ENCODE measurements at places on chromosomes 6 and 20. TPM values are rescaled to one million over a fixed set of nuclear protein-coding genes. Genes with fewer than 3 reads are reported as not detected.

DNA sequence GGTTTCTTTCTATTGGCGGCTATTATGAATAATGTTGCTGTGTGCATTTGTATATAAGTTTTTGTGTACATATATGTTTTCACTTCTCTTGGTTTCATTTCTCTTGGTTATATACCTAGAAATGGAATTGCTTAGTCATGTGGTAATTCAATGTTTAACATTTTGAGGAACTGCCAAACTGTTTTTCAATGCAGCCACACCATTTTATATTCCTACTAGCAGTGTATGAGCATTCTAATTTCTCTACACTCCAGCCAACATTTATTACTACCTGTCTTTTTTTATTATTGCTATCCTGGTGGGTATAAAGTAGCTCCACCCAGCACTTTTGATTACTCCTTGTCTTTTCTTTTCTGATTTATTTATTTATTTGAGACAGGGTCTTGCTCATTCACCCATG, 54.8 kb downstream of the PHACTR2 start:
- no peak for DNase-seq

Gene TDRD6
- total RNA-seq: not detected

DNA sequence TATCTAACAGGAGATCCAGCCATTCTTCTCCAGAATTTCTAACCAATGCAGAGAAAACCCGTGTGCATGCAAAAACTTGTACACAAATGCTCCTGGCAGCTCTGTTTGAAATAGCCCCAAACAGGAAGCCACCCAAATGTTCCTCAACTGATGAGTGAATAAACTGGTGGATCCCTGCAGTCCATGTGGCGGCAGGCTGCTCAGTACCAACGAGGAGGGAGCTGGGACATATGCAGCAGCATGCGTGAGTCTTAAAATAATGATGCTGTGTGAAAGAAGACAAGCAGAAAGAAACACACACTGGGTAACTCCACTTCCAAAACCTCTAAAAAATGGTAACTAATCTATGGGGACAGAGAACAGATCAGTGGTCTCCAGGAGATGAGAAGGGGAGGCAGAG, 542.1 kb upstream of the AGPAT4 start:
- no peak for DNase-seq

- no peak for DNase-seq
These were observed 29.1 kb downstream of the PLCG1 start for GRCh38 chr20:41166201-41167117.

DNA sequence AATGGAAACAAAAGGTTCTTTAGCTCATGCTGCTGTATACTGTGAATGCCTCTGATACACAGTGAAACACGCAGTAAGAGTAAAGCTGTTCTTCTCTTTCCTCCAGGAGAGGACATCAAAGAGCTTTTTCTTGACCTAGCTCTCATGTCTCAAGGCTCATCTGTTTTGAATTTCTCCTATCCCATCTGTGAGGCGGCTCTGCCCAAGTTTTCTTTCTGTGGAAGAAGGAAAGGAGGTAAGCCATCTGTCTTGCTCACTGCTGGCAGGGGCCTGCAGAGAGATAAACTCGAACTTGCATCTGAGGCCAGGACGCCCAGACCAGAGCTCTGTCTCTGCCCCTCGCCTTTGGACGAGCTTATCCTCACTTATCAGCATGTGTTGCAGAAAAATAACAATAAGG, 37.7 kb downstream of the LY86 start:
- DNase-seq: no peak

Gene RHAG
- total RNA-seq: not detected

- no peak for DNase-seq
These were observed 75.1 kb downstream of the ZMYND8 start for GRCh38 chr20:47281376-47281775.

DNA sequence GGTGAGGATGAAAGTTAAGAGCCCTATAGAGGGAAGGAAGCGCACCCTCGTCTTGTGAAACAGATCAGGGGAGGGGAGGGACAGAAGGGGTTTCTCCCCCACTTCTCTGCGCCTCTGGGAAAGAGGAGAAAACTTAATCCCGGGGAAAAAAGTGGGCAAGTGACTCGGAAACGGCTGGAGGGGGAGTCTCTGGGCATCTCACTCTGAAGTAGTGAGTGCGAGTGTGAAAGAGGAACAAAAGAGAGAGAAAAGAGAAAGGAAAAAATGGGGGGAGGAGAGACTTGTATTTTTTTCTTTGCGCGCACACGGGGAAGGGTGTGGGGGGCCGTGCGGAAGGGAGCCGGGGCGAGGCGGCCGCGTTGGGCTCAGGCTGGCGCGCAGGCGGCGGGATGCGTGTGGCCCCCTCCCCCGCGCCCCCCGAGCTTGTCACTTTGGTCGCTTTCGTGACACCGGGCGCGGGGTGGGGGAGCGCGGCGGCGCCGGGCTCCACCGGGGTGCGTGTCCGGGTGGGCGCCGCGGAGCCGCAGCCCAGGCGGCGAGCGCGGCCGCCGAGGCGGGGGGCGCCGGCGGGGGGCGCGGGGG, 454 bp downstream of the L3MBTL3 start:
- DNase-seq: peak; percentile 18

Gene PKHD1
- 0.17 TPM for total RNA-seq

- DNase-seq: no peak
These were observed 295.6 kb upstream of the PLN start for GRCh38 chr6:118252474-118252873.

Gene TGM3
- not detected for total RNA-seq

- no peak for DNase-seq
These were observed 34.4 kb downstream of the SLC52A3 start for GRCh38 chr20:733861-734260.

DNA sequence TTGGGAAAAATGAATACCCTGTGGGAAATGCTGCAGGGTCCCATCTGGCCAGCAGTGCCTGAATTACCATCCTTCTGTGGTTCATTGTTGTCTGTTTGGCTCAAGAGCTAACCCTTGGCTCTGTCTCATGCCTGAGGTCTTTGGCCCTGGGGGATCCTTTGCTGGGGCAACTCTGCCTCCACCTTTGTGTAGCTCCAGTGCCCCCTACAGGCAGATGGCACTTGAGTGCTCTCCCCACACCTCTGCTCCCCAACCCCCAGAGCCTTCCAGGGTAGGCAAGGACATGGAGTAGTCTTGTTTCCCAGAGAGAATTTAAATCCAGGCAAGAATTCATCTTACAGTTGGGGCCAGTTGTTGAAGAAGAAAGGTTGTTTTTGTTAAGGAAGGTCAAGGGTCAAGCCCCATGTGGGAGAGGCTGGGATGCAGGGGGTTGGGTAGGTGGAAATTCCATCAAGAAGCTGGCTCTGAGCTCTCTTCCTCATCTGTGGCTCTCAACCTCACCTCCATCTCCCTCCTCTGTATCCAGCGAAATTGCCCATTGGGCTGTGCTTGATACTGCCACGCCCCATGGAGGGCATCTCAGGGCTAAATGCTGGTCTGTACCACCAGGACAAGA, 44.2 kb downstream of the ZNF831 start:
- DNase-seq: no peak

DNA sequence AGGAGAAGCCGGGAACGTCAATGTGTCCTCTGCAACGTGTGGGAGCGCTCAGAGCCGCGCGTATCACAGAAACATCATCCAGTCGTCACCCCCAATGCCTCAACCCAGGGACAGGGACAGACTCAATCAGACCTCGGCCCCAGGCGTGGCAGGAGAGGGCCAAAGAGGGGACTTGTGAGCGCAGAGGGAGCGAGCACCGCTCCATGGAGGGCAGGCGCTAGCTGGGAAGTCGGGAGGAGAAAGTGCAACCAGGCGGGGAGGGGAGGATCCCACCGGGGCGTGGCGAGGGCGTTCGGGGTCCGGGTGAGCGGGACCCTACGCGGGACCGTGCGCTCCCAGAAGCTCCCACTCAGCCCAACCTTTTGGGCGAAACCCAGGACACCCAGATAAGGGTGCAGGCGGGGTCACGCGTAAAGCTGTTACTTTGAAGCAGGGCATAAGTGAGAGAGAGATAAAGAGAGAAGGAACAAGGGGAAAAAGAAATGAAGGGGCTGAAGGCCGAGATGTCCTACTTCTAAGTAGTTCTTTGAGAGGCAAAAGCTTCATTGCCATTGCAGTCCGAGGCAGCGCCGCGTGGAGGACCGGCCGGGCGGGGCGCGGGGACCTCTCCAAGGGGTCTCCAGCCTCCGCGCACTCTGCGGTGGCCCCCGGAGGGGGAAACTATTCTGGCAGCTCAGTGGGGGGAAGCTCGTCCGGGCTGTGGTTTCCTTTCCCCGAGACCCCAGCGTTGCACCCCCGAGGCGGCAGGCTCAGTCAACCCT, 862 bp upstream of the SOBP start:
- DNase-seq: no peak

DNA sequence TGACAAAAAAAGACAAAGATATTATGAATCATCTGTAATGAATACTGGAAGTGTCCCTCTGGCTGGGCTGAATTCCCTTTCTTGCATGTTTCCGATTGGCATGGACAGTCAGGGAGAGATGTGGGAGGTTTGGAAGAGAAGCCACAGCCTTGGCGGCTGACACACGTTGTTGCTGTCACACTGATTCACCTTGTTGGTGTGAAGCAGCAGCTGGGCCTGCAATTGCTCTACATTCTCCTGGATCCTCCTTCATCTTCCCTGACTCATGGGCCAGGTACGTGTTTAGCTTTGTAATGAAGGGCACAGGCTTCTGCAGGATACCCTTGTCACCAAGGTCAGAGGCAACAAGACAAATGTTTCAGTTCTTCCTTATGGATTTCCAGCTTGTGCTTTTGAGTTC, 13.4 kb upstream of the SMIM8 start:
- DNase-seq: no peak

GRCh38 chr6:75422024-75422639, 71.5 kb downstream of the FILIP1 start:
- no peak for DNase-seq

DNA sequence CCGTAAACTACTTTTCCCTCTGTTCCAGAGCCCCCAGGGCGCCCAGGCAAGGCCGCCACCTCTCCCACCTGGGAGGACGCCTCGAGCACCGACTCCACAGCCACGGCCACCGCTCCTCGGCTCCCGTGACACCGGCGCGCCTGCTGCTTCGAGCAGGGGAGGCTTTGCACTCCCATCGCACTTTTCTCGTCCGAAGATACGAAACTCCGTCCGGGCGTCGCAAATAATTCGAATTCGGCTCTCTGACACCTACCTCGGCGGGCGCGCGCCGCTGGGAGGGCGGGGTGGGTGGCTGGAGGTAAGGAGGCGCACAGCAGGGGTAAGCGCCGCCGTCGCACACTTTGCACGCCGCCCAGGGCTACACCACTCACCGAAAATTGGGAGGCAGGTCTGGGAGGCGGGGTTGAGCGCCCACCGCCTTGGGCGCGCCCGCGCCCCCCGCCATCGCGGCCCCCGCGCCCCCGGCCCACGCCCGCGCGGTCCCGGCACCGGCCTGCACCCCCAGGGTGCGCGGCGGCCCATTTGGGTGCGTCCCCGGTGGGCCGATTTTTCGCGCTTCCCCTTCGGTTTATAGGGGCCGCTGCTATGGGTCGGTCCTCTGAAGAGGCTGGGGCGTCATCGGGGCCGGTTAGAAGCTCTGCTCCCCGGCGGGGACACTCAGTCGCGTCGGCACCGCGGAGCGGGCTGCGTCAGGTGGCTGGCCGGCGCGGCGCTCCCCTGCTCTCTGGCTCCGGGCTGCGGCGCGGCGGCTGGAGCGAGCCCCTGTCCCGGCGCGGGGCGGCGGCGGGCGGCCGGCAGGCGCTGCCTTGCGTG, 36.2 kb downstream of the GNAS start:
- peak; percentile 60 for DNase-seq

Gene ZBTB46
- 13.9 TPM for total RNA-seq

Gene VTA1
- total RNA-seq: 72.4 TPM

GRCh38 chr20:46681032-46681854, 8.0 kb downstream of the TP53RK start:
- no peak for DNase-seq

- DNase-seq: no peak
These were observed 14.3 kb upstream of the NCOA3 start for GRCh38 chr20:47487175-47487917.

GRCh38 chr6:22326500-22326899, 29.7 kb upstream of the PRL start:
- DNase-seq: no peak

Gene OXT
- not detected for total RNA-seq

Gene TNF
- 0.79 TPM for total RNA-seq

DNA sequence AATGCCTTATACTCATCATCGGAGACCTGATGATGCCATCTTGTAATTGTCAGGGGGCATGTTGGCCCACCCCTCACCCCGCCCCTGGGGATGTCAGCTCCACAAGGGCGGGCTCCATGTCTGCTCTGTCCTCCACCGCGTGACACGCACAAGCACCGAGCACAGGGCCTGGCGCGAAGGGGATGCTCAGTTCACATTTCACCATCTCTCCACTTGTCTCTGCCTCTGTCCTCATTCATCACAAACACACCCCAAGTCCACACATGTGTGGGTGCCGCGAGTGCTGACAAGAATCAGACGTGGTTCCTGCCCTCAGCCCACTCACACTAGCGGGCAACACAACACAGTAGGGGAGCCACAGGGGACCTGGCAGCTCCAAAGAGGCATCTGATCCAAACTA, 151.2 kb upstream of the PTPN1 start:
- DNase-seq: no peak

- no peak for DNase-seq
These were observed 33.9 kb downstream of the LYRM2 start for GRCh38 chr6:89604653-89605052.

GRCh38 chr20:11098888-11099287, 425.1 kb upstream of the JAG1 start:
- no peak for DNase-seq

- DNase-seq: no peak
These were observed 4.8 kb downstream of the HELZ2 start for GRCh38 chr20:63568986-63569949.

Gene ECT2L
- total RNA-seq: not detected

DNA sequence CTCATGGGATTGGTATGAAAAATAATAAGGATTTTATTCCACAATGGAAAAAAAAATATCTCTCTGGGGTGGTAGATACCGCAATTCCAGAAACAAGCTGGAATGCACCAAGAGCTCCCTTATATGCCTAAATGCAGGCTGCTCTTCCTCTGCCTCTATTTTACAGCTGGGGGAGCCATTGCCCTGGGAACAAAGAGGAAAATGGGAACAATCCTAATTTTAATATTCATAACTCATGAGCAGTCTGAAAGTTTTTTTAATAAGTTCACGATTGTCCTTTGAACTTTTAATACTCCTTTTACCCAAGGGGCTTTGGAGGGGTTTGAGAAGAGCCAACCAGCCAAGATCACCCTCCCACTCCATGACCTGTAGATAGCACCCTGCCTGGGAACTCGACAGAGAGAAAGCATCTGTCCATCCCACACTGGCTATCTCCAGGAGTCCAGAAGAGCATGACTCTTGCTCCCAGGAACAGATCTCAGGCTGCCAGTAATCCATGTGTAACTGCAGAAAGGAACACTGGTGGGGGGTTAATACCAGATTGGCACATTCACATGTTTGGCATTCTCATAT, 74.7 kb downstream of the CD83 start:
- DNase-seq: no peak

GRCh38 chr6:139736325-139736906, 362.0 kb upstream of the CITED2 start:
- no peak for DNase-seq

Gene PTK7
- 728 TPM for total RNA-seq

DNA sequence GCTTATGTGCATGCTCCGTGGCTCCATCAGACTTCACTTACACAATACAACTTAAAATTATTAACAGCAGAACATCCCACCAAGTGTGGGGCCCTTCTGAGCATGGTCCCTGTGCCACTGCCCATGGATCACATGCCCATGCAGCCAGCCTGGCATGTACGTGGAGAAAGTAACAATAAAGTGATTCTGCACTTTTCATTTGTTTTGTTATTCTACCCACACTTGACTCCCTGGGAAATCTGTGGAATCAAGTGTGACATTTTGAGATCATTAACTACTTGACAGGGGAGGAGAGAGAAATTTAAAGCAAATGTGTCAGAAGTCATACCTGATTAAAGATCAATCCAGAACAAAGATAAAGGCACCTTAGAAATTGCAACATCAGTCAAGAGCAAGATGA, 112.0 kb downstream of the ISM1 start:
- no peak for DNase-seq

Measured in astrocyte (in vitro differentiated cells and primary cell).